ENCODE measurements at places on chromosomes 16 and 17.

- peak; percentile 96 for DNase-seq
These were observed 7.5 kb upstream of the SNTB2 start for GRCh38 chr16:69179328-69180010.

DNA sequence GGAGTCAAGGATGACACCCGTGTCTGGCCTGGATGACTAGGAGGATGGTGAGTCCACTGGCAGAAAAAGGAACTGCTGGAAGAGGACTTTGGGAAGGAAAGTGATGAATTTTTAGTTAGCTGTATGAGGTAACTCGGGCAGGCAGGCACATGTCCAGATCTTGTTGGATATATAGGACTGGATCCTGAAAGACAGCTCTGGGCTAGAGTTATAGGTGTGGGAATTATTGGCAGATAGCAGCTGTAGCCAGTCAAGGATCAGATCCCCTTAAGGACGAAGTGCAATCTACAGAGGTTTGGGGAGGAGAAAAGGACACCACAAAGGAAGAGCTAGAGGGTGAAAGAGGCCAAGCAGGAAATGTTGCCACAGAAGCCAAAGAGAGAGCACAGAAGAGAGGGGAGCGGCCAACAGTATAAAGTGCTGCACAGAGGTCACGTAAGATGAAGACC is 10.1 kb downstream of the CYB5D1 start:
- DNase-seq = no peak

DNA sequence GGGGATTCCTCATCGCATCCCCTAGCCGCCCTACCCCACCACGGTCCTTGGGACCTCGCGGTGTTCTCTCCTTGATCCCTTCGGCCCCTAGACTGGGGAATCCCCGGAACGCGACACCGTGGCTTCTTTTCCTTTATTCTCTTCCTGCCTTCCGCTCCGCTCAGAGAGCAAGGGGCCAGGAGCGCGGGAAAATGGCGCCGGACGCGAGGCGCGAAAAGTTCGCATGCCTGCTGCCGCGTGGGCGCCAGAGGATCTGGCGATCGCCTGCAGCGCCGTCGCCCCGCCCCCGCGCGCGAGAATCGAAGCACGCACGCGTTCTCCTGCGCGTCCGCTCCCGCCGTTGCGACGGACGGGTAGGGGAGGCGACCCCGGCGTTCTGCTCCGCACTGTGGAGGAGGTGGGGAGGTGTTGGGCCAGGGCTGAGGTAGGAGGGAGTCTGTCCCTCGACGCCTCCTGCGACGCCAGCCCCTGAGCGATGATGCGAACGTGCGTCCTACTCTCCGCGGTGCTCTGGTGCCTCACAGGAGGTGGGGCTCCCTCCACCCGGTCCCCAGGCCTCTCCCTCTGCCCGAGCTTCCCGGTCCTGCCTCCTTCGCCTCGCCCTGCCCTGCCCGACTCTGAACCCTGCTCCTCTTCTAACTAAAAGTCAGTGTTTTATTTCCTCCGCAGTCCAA is at the start of gene ZPBP2:
ZPBP2 (plus strand) TSS at position 323 of the 674 bp plus-strand sequence; CDS start at position 476, 153 bp downstream.
- DNase-seq = no peak

GRCh38 chr17:44602390-44602789 is 45.1 kb downstream of the FZD2 start:
- no peak for DNase-seq

DNA sequence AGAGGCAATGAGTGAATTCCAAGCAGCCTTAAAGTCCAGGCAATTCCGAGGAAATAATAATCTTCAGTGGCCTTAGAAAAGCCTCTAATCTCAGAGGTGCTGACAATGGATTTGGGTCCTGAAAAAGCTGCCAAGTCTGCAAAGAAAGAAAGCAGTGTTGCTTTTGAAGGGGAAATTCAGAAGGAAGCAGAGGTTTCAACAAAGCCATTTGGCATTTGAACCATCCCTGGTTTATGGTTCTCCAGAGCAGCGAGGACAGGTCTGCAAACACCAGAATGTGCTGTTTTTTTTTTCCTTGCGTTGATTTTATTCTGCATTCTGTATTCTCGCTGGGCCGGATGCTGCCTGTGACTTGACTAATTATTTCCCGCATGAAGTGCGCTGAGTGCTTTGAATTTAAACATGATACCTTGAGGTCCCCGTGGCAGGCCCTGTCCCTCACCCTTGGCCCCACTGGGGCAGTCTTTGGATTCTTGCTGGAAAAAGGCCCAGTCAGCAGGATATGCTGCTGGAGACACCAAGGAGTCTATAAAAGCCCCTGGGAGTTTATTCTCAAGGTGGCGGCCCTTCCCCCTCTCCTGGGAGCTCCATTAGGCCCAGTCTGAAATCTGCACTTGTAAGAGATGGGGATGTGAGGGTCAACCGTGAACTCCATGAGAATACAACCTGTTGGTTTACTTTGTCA is 338.3 kb downstream of the HAPSTR1 start:
- DNase-seq = no peak

DNA sequence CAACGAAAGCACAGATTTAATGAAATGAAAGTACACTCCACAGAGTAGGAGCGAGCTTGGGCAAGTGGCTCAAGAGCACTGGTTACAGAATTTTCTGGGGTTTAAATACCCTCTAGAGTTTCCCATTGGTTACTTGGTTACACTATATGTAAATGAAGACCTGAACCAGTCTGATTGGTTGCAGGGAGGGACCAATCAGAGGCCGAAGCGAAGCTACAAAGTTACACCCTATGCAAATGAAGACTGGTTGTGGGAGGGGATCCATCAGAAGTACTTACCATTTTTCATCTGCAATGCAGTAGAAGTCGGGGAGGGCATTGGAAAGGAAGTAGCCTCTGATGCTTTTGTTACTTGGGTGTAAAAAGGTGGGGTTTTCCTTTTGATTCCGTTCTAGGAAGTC is 132.0 kb downstream of the PMP22 start:
- no peak for DNase-seq

- DNase-seq = no peak
These were observed 20.9 kb downstream of the KLHDC4 start for GRCh38 chr16:87744750-87745514.

- no peak for DNase-seq
These were observed 57.2 kb upstream of the SIAH1 start for GRCh38 chr16:48442379-48442778.

DNA sequence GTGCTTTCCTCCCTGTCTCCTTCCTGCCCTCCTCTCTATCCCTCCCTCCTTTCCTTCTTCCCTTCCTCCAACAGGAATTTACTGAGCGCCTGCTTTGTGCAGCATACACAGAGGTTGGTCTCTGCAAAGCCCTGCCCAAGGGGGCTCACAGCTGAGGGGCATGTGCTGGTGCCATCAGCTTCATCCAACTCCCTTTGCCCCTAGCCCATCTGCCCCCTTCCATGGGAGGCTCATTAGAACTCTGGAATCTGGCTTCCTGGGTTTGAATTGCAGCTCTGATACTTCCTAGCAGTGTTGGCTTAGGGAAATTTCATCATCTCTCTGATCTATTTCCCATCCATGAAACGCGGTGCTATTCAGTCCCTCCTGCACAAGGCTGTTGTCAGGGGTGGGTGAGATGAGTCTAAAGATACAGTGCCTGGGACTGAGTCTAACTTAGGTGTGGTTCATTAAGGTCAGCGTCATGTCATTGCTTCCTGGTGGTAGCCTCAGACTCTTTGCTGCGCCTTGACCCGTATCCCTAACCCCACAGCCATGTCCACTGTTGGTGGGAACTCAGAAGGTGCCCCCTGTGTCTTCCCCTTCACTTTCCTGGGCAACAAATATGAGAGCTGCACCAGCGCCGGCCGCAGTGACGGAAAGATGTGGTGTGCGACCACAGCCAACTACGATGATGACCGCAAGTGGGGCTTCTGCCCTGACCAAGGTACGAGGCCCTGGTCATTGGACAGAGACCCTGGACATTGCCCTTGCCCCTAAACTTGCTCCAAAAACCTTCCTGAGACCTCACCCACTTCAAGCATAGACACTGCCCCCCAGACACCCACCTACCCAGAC is 10.3 kb downstream of the MMP2 start:
- no peak for DNase-seq

GRCh38 chr16:75038036-75038858 is 39.4 kb downstream of the ZNRF1 start:
- DNase-seq = peak; percentile 5

GRCh38 chr17:29240968-29241963 is 5.4 kb upstream of the CRYBA1 start:
- peak; percentile 97 for DNase-seq

DNA sequence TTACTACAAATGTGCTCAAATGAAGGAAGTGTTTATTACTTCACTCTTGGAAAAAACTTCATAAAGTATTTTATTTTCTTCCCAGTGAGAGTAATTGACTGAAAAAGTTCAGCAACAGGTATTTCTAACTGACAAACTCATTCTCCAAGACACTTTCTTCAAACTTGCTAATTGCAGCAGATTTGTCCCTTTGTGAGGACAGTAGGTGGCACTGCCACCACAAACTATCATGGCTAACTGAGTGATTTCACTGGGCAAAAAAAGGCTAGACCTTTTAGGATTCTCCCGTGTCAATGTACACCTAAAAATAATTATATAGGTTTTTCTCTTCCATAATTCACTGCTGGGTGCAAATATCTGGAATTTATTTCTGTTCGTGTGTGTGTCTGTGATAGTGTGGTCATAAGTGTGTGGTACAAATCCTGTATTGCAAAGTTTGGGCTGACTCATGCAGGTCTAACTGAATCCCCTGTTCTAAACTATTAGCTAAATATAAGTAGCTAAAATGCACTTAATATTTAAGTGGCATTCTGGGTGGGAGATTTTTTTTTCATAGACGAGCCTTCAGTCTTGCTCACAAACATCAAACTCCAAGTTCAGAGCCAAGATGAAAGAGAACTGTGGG is 3.9 kb downstream of the HS3ST3A1 start:
- DNase-seq = peak; percentile 75

GRCh38 chr17:64177311-64178010 is 47.5 kb upstream of the ERN1 start:
- DNase-seq = no peak

DNA sequence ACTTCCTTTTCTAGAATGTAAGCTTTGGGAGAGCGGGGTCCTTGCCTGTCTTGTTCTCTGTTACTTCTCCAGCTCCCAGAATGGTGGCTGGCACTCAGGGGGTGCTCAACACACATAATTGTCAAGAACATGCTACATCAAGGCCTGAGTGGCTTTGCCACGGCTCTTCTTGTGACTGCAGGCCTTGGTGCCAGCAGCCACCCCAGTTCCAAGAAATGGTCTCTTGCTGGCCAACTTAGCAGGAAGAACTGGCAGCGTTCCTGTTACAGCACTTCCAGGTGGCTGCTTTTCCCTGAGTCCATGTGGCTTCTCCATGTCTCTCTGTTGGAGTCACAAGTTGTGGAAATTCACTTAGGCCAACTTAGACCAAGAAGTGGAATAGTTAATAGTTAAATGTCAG is 36.1 kb downstream of the PRKCB start:
- no peak for DNase-seq

DNA sequence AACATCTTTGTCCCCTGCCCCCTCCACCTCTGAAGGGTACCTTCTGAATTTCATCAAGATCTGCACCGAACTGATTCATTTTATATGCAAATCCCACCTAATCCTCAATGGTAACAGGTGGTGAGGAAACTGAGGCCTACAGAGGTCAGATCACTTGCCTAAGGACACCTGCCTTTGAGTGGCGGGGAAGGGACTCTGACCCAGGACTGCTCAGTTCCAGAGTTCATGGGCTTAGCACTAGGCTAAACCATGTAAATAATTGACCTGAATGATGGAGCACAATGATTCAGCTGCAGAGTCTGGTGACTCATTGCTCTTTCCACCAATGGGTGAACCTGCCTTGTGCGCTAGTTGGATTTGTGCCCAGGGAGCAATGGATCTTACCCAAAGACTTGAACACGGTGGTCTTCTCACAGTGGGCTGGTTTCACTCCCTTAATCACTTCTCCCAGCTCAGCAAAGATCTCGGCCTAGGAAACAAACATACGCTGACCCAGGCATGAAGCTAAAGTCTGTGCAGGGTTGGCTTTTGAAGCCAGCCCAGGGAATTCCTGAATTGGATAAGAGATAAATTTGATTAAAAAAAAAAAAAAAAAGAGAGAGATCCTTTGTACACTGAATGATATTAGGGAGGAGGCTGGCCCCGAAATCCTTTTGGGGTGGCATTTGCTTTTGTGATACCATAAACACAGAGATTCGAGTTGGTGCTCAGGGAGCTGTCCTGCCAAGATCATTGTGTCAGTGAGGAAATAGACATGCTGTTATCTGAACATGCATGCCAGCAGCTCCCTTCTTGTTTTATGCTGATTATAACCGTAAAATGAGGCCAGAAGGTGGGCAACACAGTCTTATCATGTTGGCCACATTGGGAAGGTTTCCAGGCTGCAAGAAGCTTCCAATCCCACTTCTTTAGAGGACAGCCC is 17.0 kb downstream of the CRYM start:
- peak; percentile 98 for DNase-seq

DNA sequence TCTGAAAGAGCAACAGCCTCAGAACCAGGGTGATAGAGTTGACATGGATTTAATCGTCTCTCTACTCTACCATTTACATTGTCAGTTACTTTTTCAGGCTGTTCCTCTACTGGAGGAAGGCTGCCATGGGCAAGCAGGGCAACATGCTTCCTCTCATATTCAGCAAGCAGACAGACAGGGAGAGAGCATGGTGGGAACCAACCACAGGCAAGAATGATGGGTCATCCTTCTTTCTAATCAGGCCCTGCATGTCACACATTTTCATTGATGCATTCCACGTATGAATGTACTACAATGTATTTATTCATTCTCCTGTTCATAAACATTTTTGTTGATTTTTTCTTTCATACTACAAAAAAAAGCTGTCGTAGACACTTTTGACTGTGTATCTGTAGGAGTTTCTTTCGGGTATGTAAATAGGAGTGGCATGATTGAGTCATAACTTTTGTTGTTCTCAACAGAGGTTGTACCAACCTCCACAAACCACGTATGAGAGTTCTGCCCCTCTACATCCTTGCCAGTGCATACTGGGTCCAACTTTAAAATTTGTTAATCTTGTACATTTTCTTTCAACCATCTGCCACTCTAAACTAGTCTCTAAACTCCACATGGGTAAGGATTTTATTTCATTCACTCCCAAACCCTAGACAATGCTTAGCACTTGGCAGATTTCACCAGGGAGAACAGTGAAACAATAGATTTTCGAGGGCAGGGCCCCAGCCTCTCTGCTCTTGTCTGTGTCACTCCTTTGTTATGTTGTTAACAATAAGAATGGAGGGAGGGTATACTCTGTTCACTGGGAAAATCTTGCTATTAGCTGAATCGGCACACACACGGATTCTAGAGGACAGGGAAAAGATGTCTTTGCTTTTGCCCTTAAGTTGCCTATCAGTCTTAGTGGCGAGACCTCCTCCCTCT is 58.7 kb downstream of the CMC2 start:
- no peak for DNase-seq

DNA sequence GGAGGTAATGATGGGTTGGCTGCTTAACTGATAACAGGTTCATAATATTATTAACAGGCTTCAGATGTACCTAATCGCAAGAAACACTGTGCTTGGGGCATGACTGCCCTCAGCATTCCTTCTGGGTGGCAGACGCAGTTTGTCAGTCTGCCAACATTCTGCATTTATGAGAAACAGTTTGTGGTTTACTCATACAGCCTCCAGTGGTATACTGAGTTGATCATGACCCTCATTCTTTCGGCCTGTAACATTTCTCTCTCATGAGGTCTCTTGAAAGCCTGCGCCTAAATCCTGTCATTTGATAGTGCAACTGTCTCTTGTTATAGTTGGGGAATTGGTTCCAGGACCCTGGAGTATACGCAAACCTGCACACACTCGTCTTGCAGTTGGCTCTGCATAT is 4.9 kb upstream of the RUSF1 start:
- peak; percentile 49 for DNase-seq

- peak; percentile 89 for DNase-seq
These were observed 139.6 kb downstream of the XYLT1 start for GRCh38 chr16:17331071-17331607.

GRCh38 chr17:21169496-21169895 is 42.7 kb downstream of the DHRS7B start:
- DNase-seq = no peak

GRCh38 chr16:86044881-86045590 is 146.1 kb downstream of the IRF8 start:
- no peak for DNase-seq
